Natural killer cell treated with Interleukin-12 subunit alpha and Interleukin-12 subunit beta and Interleukin-15 and Interleukin-18, amount 100 ng/mL, for 72 hours (primary cell): ENCODE measurements at places on chromosomes 4 and X.

GRCh38 chr4:13597141-13597540, 30.4 kb downstream of the BOD1L1 start:
- H3K4me1 ChIP-seq, result peaks cover 3% of the 10 kb centered on the region
- no peak for DNase-seq
- peaks cover 35% of the 10 kb centered on the region for H3K36me3 ChIP-seq
- H3K27me3 ChIP-seq, result no peaks in the 10 kb centered on the region
- no peak overlapping the region for H3K4me3 ChIP-seq
- H3K27ac ChIP-seq, result no peak overlapping the region

GRCh38 chr4:146488495-146489174, 33.1 kb downstream of the SLC10A7 start:
- H3K27me3 ChIP-seq, result no peaks in the 10 kb centered on the region
- no peak for DNase-seq
- no peak overlapping the region for H3K27ac ChIP-seq
- H3K4me3 ChIP-seq, result no peak overlapping the region
- peaks cover 50% of the 10 kb centered on the region for H3K4me1 ChIP-seq

DNA sequence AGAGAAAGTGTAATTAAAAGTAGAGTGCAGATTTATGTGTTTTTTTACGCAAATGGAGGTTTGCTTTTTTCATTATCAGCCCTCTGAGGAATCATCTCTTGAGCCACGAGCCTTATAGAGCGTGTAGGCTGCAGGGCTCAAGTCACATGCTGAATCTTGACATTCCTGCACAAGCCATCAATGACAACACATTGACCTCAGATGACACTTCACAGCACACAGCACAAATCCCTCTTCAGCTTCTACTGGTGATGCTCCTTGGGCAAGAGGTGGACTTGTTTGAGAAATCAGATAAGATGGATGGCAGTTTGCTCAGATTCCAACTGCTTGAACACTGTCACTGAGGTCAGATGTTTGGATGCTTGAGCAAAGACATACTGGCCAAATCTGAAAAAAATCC, 250.6 kb downstream of the SNCA start:
- no peak for DNase-seq
- H3K4me3 ChIP-seq, result no peak overlapping the region
- H3K4me1 ChIP-seq, result no peaks in the 10 kb centered on the region
- no peak overlapping the region for H3K27ac ChIP-seq

DNA sequence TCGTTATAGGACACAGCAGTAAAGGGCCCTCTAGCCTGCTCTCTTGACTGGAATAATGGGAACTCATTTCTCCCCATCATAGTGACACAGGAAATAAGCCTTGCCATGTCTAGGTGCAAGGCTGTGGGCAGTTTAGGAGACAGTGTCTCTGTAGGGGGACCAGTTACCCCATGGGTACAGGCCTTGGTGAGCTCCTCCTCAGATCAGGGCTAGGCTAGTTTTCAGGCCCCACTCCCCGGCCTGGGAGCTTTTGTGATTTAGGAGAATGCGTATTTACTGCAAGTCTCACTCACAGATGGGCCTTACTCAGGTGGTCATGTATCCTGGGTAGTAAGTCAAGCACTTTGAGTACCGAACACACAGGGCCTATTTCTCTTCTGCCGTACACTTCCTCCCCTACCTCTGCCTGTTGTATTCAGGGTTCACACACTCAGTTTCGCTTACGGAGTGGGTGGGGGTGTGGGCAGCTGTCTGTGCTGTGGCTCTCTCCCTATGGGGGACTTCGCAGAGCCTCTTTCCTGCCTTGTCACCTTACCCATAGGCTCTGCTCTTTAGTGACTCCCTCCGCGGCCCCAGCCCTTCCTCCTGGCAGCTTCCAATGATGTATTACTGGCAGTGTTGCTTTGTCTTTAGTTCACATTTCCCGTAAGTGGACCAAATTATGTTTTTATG, 34.2 kb downstream of the FAM193A start:
- peak overlapping the region; percentile 81 for H3K4me3 ChIP-seq
- DNase-seq, result peak; percentile 82
- H3K4me1 ChIP-seq, result peaks cover 43% of the 10 kb centered on the region
- H3K36me3 ChIP-seq, result no peaks in the 10 kb centered on the region
- H3K27me3 ChIP-seq, result no peaks in the 10 kb centered on the region

DNA sequence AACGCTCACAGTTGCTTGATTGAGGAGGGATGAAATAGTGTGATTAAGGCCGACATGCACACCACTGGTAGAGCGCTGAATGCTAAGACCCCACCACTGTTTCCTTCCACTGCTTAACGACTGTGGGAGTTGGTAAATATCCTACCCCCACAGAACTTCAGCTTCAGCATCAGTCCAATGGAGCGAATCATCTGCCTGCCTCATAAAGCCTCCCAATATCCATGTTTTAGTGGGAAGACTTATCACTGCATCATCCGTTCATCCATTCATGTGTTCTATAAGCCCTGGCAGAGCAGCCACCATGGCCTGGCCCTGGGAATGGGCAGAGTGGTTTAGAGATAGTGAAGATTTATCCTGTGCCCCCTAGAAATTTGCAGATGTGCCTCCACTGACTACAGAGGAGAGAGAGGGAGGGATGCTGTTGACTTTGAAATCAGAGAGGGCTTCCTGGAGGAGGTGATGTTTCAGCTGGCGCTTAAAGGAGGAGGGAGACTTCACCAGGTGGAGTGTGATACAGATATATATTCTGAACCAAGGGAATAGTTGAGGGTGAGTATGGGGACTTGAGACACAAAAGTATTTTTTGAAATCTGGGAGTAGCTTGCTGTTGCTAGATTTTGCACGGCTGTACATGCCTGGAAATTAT, 71.9 kb upstream of the STX18 start:
- H3K27ac ChIP-seq, result no peak overlapping the region
- no peak overlapping the region for H3K4me3 ChIP-seq
- H3K27me3 ChIP-seq, result no peaks in the 10 kb centered on the region
- H3K4me1 ChIP-seq, result no peaks in the 10 kb centered on the region
- H3K36me3 ChIP-seq, result no peaks in the 10 kb centered on the region

- no peaks in the 10 kb centered on the region for H3K36me3 ChIP-seq
- no peak overlapping the region for H3K27ac ChIP-seq
- H3K4me1 ChIP-seq, result no peaks in the 10 kb centered on the region
Observed at GRCh38 chr4:137881641-137882040, 349.3 kb upstream of the PCDH18 start.

- no peak overlapping the region for H3K27ac ChIP-seq
- H3K27me3 ChIP-seq, result peaks cover 5% of the 10 kb centered on the region
- H3K36me3 ChIP-seq, result peaks cover 16% of the 10 kb centered on the region
- peaks cover 8% of the 10 kb centered on the region for H3K4me1 ChIP-seq
- DNase-seq, result no peak
- no peak overlapping the region for H3K4me3 ChIP-seq
Observed at GRCh38 chrX:154402622-154403127, 4.5 kb downstream of the RPL10 start.

GRCh38 chr4:5224340-5224739, 173.1 kb downstream of the STK32B start:
- no peak overlapping the region for H3K27ac ChIP-seq
- H3K4me1 ChIP-seq, result no peaks in the 10 kb centered on the region
- peaks cover 3% of the 10 kb centered on the region for H3K27me3 ChIP-seq
- H3K4me3 ChIP-seq, result no peak overlapping the region
- no peak for DNase-seq

DNA sequence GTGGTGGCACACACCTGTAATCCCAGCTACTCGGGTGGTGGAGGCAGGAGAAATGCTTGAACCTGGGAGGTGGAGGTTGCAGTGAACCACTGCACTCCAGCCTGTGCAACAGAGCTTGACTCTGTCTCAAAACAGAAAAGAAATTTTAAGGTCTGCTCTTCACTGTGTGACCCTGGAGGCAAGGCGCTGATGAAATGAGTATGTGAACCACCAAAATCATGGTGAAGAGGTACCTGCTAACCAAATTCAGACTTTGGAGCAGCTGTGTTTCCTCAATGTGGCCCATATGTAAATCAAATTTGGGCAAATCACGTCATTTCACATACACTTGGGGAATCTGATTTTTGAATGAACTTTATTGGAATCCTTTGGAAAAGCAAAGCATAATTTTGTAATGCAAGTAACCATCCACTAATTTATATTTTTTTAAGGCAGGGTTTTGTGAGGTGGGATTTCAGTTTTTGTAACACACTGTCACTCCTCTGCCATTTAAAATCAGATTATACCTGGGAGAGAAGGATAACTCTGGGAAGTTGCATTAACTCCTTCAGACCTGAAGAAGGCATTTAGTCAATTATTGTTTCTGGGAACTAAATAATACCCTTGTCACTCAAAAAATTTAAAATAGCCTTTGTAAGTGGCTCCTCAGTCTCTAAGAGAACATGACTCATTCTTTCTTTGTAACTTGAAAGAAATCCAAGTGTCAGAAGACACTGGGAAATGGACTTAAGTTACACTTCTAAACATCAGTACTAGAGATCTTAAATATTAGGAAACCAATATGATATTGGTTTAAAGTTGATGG, 24.0 kb downstream of the DOCK11 start:
- peak overlapping the region; percentile 30 for H3K27ac ChIP-seq
- H3K4me3 ChIP-seq, result no peak overlapping the region
- no peaks in the 10 kb centered on the region for H3K36me3 ChIP-seq
- H3K4me1 ChIP-seq, result peaks cover 37% of the 10 kb centered on the region
- H3K27me3 ChIP-seq, result peaks cover 2% of the 10 kb centered on the region

DNA sequence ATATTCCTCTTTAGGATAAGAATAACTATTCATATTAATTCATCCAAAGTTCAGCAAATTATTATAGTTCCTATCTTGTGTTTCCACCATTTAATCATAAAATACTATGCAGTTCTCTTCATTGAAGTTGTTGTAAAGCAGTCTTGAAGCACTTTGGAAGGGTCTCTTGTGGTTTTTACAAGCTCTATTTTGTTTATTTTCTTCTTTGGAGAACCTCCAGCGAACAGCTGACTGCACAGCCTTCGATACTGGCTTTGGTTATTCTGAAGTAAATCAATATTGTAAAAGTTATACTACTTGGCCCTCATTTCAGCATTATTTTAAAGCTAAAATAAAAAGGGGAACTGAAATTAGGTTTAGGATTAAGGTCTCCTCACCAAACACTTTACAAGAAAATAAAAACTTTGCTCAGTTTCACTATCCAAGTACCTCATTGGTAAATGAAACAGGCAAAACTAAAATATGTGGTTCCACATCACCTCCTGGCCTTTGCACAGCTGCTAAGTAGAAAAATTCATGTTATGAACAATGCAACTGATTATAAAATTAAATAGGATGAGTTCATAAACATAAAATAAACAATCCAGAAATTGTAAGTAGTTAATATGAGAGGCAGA, 1629.2 kb upstream of the ADGRL3 start:
- no peak for DNase-seq
- H3K4me1 ChIP-seq, result no peaks in the 10 kb centered on the region
- H3K4me3 ChIP-seq, result no peak overlapping the region
- no peak overlapping the region for H3K27ac ChIP-seq
- H3K27me3 ChIP-seq, result no peaks in the 10 kb centered on the region
